ENCODE measurements at places on chromosomes 5 and 9. TPM values are rescaled to one million over a fixed set of nuclear protein-coding genes. Genes with fewer than 3 reads are reported as not detected.

DNA sequence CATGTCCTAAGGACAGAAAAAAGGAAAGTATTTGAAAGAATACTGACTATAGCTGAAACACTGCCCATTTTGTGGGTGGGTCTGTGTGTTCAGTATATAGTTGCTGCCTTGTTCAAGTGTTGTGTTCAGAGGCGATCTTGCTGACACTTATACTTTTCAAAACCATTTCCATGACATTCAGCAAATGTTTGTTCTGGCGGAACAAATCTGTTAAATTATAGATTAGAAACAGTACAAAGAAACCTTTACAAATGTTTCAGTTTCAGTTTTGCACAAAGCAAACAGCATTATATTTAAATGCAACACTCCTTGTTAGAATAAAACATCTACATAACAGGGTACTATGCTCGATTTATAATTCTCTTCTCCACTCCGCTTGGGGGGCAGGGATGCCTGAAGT is 2276.3 kb downstream of the MAT2B start:
- DNase-seq, result no peak

SHOC1 gene
- total RNA-seq, result under 0.01 TPM

PRLR gene
- not detected for total RNA-seq

GRCh38 chr5:133792024-133792423 is 176.4 kb downstream of the C5orf15 start:
- DNase-seq, result no peak

GRCh38 chr5:76230711-76231285 is 147.6 kb downstream of the SV2C start:
- no peak for DNase-seq

GRCh38 chr5:177491983-177492746 is 5.2 kb downstream of the PDLIM7 start:
- DNase-seq, result no peak

FBP2 gene
- not detected for total RNA-seq

- DNase-seq, result peak; percentile 74
These were observed 16.7 kb upstream of the KIF27 start for GRCh38 chr9:83937861-83938455.

CKMT2 gene
- total RNA-seq, result not detected

SPOCK1 gene
- 8.2 TPM for total RNA-seq

DNA sequence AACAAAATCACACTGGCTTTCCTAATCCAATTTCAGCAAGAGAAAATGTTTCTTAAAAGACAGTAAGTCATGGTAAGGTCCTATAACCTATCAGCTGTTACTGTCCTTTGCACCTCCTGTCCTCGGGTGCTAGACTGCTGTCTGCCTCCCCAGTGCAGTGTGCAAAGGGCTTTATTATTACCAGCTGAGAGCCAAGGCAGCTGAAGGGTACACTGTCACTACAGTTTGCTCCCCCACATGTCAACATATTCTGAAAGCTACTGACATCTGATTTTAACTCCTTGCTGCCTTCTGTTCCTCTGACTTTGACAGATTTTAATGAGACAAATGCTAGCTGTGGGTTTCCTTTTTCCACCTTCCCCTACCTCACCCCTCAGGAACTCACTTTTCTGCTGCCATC is 389.4 kb upstream of the SLC24A2 start:
- DNase-seq, result no peak

Measured in bronchial epithelial cell (primary cell).